Cortex of kidney (tissue), 1 donor: ENCODE measurements at places on chromosomes 3 and 15.

- DNase-seq = no peak
Measured at GRCh38 chr3:10232137-10232536, 16.1 kb upstream of the TATDN2 start.

DNA sequence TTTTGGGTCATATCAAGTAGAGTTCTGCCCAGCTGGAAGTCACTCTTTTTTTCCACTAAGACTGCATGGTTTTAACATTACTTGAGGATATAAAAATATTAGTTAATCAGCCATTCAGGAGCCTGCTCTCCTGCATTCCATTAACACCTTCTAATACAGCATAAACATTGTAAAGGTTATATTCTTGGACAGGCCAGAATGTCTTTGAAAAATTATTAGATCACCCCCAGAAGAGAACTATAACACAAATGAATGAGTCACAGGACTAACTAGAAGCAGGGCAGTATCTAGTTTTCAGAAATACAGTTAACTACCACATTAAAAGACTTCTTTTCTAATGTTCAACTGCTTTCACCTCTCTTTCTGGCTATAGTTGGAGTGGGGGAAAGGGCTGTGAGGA lies 80.9 kb downstream of the THBS1 start:
- DNase-seq = no peak

DNA sequence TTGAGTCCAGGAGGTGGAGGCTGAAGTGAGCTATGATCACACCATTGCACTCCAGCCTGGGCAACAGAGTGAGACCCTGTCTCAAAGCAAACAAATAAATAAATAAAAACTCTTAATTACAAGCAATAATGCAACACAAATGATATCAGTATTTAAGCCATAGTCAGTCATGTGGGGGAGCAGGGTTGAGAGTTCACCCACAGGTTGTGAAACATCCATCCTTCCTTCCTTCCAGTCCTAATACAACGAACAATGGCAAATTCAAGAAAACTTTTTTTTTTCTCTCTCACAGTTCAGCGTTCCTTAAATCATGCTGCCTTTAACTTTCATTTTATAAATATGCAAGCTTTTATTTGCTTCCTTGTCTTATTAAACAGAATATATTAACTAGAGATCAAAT lies 24.1 kb downstream of the ZNF592 start:
- DNase-seq = no peak

GRCh38 chr3:9582332-9582731 lies 28.7 kb upstream of the LHFPL4 start:
- DNase-seq = no peak

GRCh38 chr3:32719335-32719734 lies 34.3 kb downstream of the CNOT10 start:
- no peak for DNase-seq

GRCh38 chr3:189726277-189726676 lies 95.1 kb downstream of the TP63 start:
- no peak for DNase-seq

DNA sequence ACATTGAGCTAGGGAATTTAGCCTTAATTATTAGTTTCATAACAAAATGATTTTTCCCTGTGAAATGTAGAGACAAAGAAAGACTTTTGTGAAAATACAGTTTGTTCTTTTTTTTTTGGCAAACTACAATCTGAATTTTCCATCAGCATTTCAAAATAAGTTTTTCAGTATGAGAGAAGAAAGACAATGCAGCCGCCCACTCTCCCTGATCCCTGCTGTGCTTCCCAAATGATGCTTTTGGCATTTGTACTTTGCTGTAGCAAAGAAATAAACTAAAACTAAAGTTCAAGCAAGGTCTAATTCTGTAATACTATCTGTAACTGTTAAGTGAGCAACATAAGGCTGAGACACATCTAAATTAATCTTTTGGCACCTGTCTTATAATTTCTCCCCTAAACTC lies 782.2 kb downstream of the VGLL3 start:
- no peak for DNase-seq
